Glomerular endothelial cell (primary cell): ENCODE measurements at places on chromosomes 2 and 18.
A peak's percentile ranks its signal among the peaks of the same experiment; 100 is the strongest.

GRCh38 chr2:185145316-185146121, 547.2 kb downstream of the ZNF804A start:
- DNase-seq: no peak

GRCh38 chr2:181203412-181203811, 223.0 kb downstream of the UBE2E3 start:
- DNase-seq: peak; percentile 7

DNA sequence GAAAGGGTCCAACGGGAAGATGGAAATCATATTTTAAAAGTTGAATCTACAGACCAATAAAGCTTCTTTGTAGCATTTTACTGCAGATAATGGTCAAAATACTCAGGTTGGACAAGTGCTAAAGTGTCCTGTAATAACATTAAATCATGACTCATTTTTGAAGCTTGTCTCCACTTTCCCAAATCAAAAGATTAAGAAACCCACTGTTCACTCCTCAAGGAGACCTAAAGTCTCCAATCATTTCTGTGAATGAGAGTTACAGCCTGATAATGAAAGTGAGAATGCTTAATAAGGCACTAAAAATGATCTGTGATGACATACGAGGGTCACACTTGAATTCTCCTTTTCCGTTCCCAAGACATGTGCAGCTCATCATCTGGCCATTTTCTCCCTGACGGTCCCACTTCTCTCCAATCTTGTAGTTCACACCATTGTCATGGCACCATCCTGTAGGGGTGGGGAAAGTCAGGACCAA, 53.4 kb downstream of the ATIC start:
- no peak for DNase-seq

DNA sequence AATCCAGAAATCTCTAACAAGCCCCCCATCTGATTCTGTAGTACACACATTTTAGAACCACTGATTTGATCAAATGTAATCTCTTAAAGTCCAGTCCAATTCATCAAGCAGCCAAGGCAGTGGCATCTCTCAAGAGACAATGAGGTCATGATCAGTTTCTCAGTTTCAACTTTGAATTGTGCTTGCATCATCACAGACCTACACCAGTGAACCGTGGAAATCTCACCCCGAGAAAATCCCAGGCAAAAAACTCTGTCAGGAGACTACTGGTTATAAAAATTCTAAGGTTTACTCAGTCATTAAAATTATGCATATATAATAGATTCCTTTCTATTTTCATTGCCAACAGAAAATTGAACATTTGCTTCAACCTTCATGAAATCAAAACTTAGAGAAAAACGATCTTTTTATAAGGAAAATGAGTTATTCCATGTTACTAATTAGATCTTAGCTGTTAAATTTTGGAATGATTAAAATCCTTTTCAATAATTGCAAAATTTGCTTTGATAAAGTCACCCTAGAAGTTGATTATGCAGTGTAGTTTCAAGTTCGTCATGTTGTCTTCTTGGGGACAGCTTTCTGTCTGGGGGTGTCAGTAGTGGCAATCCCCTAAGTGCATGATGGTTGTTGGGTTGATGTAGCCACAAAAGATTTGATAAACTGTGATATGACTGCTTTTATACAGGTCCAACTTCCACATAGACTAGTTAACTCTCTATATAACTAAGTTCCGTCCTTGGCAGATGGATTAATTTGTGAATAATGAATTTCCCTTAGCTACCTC, 235.0 kb downstream of the CAMKMT start:
- no peak for DNase-seq

- no peak for DNase-seq
Measured at GRCh38 chr2:182858671-182859070, 7.8 kb downstream of the FRZB start.
